ENCODE measurements at places on chromosomes 7 and 10.

GRCh38 chr10:100325158-100325557 is 4.9 kb downstream of the PKD2L1 start:
- DNase-seq = no peak

GRCh38 chr7:19491821-19492452 is 216.9 kb downstream of the POLR1F start:
- DNase-seq = no peak

DNA sequence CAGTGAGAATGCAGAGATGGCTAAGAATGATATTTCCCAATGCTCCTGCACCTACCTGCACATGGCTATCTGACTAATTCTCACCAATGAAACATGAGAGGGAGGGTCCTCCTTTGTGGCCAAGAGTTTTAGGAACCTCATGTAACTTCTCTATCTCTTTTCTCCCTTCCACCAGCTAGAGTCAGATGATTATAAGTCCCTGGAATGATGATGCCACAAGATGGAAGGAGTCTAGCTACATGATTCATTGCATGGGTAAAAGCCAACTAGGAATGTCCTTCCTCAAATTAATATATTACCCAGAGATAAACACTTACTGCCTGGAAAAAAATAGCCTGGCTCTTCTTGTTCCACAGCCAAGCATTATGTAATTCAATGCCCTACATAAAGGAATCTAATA is 55.1 kb upstream of the AASS start:
- no peak for DNase-seq

- DNase-seq = no peak
Measured at GRCh38 chr10:49622426-49623425, 8.9 kb downstream of the CHAT start.

GRCh38 chr10:99913831-99914235 is 95.9 kb downstream of the DNMBP start:
- DNase-seq = no peak

Measured in activated CD4-positive, alpha-beta T cell treated with anti-CD3 and anti-CD28 coated beads, Interleukin-2, amount 50 U/mL, for 48 hours (primary cell).